ENCODE measurements at places on chromosomes 4 and X.
A peak's percentile ranks its signal among the peaks of the same experiment; 100 is the strongest.

DNA sequence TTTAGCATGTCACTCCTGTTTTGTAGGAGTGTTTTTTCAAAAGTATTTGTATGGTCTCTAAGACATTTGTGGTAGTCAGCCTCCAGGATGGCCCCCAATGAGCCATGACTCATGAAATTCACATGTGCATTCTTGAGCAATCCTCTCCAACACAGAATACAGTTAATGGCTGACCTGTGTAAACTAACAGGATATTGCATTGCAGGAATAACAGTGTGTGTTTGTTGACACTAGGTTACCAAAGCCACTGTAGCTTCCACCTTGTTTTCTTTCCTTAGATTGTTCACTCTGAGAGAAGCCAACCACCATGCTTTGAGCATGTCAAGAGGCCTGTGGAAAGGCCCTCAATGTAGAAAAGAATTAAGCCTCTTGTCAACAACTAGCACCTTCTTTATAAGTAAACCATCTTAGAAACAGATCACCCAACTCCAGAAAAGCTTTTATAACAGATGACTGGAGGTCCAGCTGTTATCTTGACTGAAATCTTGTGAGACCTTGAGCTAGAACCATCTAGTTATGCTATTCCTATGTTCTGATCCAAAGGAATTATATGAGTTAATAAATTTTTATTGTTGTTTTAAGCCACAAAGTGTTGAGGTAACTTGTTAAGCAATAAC lies 28.5 kb downstream of the TBCK start:
- no peak for DNase-seq

- peak; percentile 69 for DNase-seq
Measured at GRCh38 chr4:145936997-145937901, 1.4 kb downstream of the ZNF827 start.

DNA sequence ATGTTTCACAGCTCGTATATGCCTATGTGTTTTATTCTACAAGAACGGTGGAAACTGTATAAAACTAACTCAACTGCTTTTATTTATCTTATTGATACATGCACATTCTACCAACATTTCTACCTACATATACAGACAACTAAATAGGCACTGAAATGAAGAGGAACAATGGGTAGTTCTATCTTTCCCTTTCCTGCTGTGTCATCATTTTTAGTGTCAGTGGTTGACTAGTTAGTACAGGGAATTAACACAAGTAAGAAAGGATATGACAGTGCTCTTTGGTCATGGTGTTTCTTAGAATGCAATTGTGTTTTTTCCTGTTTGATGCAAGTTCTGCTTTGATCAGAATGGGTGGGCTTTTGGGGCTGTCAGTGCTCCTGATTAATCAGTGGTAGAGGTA lies 293.8 kb upstream of the CTSO start:
- DNase-seq: no peak

GRCh38 chr4:1496116-1496642 lies 89.9 kb upstream of the NKX1-1 start:
- no peak for DNase-seq

DNA sequence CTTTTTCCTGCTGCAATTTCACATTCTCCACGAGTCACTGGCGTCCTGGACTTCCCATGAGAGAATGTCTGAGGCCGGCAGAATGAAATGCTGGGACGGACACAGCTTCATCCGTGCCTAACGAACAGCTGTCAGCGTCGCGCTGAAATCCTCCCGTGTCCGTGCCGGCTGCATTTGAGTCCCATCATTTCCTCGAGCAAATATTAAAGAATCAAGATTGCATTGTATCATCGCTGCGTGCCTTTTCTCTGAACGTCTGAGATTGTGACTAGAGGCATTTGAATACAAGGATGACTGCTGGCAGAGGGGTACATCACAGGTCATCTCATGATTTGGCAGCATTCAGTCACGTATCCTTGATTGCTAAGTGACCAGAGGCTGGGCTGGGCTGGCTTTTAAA lies 279.9 kb downstream of the ASMT start:
- DNase-seq: no peak

DNA sequence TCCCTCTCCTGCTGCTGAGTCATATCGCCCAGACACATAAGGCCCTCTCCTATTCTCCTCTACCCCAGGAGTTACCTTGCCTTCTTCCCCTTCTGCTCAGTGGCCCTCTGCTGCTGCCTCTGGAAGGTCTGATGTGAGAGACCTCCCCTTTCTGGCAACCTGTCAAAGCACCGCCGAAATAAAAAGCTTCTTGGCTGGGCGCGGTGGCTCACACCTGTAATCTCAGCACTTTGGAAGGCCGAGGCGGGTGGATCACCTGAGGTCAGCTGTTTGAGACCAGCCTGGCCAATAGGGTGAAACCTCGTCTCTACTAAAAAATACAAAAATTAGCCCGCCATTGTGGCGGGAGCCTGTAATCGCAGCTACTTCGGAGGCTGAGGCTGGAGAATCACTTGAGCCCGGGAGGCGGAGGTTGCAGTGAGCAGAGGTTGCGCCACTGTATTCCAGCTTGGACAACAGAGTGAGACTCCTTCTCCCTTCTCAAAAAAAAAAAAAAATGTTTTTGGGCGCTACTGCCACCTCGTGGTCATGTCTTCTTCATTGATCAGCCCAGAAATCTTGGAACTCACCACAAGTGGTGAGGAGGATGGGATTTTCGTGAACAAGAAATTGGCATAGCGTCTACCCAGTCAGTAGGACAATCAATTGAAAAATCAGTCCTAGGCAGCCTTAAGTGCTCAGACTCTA lies 8.6 kb upstream of the ZXDA start:
- DNase-seq: peak; percentile 36

DNA sequence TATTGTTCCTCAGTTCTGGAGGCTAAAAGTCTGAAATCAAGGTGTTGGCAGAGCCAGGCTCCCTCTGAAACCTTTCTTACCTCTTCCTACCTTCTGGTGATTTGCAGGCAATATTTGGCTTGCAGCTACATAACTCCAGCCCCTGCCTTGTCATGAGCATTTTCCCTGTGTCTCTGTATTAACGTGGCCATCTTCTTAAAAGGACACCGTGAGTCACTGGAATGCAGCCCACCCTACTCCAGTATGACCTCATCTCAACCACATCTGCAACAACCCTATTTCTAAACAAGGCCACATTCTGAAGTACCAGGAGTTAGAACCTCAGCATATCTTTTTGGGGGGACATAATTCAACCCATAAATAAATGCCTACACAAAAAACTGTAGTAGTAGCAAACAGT lies 40.7 kb downstream of the FANCB start:
- no peak for DNase-seq

DNA sequence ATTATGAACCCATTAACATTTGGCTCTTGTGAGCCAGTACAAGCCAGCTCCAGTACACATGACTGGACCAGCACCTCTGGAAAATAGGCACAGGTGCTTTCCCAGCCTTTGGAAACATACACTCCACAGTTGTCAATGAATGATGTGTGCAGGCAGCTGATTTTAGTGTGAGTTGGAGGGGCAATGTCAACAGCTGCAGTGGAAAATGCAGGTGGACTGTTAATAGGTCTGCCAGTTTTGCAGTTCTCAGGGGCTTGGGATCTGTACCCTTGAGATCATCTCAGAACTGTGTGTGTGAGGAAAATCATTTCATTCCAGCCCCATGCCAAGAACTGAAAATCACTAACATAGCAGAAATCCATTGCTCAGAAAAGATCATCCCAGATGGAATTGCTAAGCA lies 81.7 kb upstream of the CHRDL1 start:
- DNase-seq: no peak

DNA sequence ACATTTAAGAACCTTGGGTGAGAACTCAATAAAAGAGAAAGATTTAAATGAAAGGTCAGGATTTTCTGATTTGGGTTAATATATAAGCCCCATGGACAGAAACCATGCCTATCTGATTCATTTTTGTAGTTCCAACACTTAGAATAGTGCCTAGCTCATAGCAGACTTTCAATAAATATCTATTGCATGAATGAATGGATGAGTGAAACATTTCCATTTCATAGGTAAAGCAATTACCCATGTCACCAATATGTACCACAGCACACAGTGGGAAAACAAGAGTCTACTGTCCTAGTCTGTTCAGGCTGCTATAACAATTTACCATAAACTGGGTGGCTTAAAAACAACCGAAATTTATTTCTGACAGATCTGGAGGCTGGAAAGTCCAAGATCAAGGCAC lies 63.9 kb upstream of the PTPN13 start:
- DNase-seq: no peak

GRCh38 chr4:63325140-63325539 lies 1084.1 kb downstream of the TECRL start:
- no peak for DNase-seq

GRCh38 chr4:163071308-163071707 lies 95.4 kb downstream of the NAF1 start:
- no peak for DNase-seq

DNA sequence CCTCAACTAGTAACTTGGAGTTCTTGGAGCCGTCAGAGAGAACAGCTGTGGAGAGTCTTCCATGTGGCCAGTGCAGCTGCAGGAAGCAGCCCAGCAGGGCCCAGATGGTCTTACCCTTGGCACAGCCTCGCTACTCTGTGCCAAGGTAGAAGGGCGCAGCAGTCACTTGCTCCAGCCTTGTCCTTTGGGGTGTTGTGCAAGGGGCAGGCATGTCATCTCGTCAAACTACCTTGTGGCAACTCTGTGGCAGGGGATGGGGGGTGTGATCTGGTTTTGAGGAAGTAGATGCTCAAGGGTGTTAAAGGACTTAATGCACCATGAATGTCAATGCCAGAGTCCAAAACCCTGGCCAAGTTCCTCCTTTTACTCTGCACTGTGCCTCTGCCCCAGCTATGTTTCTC lies 34.2 kb upstream of the TBC1D14 start:
- DNase-seq: peak; percentile 17

GRCh38 chr4:168522829-168523489 lies 26.1 kb downstream of the PALLD start:
- DNase-seq: no peak

- no peak for DNase-seq
Measured at GRCh38 chrX:129193357-129193756, 329.9 kb downstream of the SMARCA1 start.

- no peak for DNase-seq
Measured at GRCh38 chrX:17732138-17732783, 5.0 kb upstream of the SCML1 start.

DNA sequence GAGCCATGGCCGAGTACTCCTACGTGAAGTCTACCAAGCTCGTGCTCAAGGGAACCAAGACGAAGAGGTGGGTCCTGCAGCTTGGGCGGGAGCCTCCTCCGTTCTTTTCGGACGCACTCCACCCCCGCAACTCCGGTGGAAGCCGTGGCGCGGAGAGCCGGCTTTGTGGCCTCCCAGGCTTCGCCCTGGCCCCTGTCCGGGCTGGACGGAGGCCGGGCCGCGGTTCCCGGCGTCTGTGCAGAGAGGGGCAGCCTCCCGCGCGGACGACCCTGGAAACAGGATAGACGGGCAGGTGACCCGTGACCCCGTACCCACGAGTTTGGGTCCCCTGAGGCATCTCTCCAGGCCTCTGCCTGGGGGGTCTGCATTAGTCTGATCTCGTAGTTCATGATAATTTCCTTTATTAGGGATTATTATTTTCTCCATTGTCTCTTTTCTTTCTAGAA lies 356 bp downstream of the FRG1 start:
- no peak for DNase-seq

GRCh38 chrX:151982222-151982621 lies 7.7 kb upstream of the GABRE start:
- DNase-seq: no peak

DNA sequence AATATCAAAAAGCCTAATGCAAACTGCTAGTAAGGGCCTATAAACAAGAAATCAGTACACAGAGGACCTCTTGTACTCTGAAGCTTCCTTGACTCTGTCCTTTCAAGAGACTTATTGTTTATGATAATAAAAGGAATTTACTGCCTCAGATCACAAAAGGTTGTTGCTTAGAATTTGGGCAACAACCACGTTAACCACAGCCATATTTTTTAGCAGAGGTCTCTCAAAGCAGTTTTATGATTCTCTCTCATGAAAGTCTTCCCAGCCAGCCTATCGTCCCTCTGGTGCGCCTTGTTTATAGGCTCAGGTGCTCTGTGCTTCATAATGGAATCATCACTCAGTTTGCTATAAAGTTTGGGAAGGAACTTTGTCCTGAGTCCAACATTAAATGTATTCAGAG lies 270.6 kb downstream of the RCHY1 start:
- DNase-seq: no peak

Measured in OCI-LY7 (cell line).